ENCODE measurements at places on chromosomes 2 and 18.
A peak's percentile ranks its signal among the peaks of the same experiment; 100 is the strongest.

GRCh38 chr2:23636426-23636825, 251.4 kb downstream of the KLHL29 start:
- peak; percentile 51 for DNase-seq

- no peak for DNase-seq
Measured at GRCh38 chr2:66255136-66255535, 179.8 kb upstream of the MEIS1 start.

GRCh38 chr2:214139630-214140284, 271.1 kb upstream of the VWC2L start:
- DNase-seq: no peak

DNA sequence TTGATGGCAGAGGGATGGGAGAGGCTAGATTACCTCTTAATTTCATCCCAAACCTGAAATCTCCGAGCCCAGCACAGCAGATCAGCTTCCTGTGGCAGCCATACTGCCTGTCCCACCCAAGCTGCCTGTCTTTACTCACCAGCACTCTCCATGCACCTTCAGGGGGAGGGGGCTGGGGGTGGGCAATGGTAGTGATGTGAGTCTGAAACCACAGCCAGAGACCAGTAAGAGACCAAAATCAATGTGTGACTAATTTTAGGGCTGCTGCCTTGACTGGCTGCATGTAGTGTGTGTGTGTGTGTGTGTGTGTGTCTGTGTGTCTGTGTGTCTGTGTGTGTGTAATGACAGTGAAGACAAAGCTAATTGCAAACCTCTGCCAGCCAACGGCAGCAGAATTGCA, 11.7 kb upstream of the TEX261 start:
- no peak for DNase-seq

- no peak for DNase-seq
Measured at GRCh38 chr2:86157009-86157556, 38.2 kb downstream of the IMMT start.

- no peak for DNase-seq
Measured at GRCh38 chr2:226154610-226155009, 645.0 kb downstream of the IRS1 start.

GRCh38 chr2:196259507-196260481, 88.4 kb upstream of the STK17B start:
- no peak for DNase-seq

GRCh38 chr2:129754421-129754820, 225.0 kb upstream of the RAB6C start:
- no peak for DNase-seq

GRCh38 chr18:74265546-74266098, 26.1 kb downstream of the CYB5A start:
- DNase-seq: no peak

GRCh38 chr18:38923126-38923525, 1357.5 kb upstream of the CELF4 start:
- DNase-seq: no peak

- no peak for DNase-seq
Measured at GRCh38 chr18:40469316-40469715, 1485.7 kb upstream of the PIK3C3 start.

GRCh38 chr2:204842661-204843485, 297.6 kb downstream of the PARD3B start:
- no peak for DNase-seq

GRCh38 chr2:187302116-187302515, 145.9 kb downstream of the CALCRL start:
- no peak for DNase-seq

DNA sequence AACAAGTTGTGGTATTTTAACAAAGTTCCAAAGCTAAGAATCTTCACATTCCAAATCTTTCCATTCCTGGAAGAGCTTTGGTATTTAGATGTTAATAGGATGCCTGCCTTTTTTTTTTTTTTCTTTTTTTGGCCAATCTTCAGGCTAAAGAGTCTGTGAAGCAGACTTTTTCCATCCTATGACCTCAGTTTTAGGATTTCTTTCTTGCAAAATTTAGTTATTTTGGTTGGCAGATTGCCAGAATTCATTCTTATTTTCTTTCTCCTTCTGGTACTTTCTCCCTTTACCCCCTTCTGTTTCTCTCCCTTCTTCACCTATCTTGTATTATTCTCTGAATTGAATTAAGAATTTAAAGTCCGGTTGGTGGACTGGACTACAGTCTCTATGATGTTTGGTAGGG, 217.8 kb upstream of the REV1 start:
- DNase-seq: no peak

DNA sequence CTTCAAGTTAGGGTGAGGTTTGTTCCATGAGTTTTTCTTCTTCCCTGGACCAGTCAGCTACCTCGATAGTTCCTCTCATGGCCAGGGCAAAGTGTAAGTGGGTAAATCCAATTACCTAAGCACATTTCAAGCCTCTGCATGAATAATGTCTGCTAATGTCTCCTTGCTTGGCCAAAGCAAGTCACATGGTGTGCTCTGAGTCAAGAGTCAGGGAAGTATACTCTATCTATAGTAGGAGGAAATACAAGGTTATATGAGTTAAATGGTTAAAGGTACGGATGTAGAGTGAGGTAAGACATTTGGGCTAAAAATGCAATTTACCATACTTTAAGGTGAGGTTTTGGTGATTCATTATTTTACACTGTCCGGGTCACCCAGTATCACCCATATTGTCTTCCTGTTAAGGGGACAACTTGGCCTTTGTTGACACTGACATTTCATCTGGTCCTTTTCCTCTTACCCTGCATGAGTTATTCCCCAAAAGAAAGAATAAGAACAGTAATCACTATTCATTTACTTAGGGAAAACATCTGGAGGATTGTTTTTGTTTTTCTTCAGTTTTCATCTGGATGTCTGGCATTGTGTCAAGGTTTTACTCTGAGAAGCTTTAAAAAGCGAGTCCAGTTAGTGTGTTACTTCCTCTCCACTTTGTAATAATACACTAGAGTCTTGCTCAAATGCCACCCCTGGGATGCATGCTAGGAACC, 405.5 kb downstream of the RND3 start:
- DNase-seq: no peak

GRCh38 chr18:12324991-12325725, 17.1 kb downstream of the TUBB6 start:
- DNase-seq: no peak

DNA sequence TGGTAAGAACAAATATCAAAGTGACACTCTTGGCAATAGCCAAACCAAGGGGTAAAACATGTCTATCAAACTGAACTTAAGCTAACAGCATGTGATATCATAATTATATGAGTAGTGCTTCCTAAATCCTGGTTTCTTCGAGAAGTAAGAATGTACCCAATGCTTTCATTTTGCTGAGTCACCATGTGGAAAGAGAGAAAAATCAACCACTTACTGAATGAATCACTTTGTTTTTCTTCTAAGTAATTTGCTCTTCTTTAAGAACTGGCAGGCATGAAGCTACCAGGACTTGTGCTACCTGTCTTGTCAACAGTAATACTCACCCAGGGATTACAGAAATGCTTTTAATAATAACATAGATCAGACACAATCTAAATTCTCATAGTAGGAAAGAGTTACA, 19.0 kb upstream of the DUSP19 start:
- no peak for DNase-seq

GRCh38 chr2:224909885-224910573, 132.2 kb downstream of the DOCK10 start:
- DNase-seq: no peak

DNA sequence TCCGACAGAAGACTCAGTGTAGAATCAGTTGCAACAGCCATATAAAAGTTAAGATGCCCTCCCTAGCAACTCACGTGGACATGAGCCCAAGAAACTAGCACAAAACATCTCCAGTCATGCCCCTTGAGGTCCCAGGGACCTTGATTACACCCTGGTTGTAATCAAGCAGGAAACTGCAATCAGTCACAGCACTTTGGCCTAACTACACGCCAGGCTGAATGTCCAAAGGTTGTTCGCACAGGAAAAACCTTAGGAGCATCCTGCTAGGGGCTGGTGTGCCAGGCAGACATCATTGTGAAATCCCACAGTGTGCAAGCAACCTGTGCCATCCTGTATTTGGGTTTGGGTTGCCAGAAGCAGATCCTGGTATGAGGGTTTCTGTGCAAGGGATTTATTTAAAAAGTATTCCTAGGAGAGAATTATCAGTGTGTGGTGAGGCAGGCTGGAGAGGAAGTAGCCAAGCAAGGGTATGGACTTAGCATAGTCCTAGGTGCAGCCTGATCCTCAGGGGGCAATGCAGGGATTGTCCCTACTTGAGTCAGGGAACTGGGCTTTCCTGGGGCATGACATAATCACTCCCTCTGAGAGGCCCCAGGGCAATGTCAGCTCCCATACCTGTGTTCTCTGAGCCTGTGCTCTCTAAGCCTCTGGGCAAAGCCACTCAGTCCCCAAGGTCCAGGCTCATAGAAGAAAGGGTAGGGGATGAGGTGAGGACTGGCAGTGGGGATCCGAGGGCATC, 17.8 kb upstream of the SULT1C2 start:
- no peak for DNase-seq

GRCh38 chr2:120436460-120436739, 90.5 kb downstream of the INHBB start:
- DNase-seq: no peak

DNA sequence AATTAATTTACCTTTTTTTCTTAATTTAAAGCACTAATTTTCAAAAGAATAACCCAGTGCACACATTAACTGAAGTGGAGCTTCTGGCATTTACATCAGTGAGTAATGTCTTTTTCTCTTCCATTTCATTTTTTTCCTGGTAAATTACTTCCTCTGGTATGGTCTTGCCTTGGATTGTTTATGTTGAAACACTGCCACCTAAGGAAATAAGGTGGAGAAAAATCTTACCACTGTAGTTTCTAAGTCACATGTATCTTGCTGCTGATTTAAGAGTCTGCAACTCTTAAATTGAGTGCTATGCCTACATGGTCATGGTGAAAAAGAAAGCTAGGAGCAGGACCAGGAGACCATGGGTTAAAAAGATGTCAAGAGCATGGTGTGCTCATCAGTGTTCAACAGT, 51.0 kb downstream of the TTC27 start:
- no peak for DNase-seq

DNA sequence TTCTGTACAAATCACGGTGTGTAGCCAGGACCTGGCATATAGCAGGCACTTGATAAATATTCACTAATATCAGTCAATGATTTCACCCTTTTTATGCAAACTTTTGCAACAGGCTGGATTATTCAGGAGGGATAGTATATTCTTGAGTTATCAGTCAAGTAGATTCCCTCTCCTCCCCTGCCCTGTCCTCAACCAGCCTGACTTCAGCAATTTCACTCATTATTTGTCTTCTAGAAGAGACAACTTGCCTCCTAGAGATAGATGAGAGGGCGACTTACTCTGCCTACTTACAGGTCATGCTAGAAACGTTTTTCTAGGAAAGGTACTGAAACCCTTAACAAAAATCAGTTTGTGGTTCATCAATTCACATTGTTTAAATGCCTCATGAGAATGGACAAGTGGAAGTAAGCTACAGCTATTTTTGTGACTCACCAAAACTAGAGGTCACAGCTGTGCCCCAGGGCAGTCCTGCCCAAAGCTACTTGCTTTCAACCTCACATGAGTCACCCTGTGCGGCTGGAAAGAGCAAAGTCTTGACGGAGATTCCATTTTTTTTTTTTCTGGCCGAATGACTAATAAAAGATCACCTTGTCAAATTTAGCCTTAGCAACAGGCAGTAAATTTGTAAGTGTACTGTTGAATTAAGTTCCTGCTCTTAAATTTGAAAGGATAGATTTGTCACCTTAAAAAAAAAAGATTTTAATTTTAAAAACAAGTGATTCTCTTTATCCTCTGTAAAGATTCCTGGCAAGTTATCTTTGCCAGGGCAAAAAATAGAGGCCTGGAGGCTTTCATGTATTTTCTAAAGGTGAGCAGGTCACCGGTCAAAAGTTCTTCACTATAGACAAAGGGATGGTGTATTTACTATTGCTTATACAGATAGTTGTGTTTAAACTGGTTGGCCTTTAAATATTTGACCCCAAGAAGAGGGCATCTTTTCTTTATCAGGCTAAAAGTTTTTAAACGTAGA, 109.0 kb upstream of the SLC35G4 start:
- no peak for DNase-seq

DNA sequence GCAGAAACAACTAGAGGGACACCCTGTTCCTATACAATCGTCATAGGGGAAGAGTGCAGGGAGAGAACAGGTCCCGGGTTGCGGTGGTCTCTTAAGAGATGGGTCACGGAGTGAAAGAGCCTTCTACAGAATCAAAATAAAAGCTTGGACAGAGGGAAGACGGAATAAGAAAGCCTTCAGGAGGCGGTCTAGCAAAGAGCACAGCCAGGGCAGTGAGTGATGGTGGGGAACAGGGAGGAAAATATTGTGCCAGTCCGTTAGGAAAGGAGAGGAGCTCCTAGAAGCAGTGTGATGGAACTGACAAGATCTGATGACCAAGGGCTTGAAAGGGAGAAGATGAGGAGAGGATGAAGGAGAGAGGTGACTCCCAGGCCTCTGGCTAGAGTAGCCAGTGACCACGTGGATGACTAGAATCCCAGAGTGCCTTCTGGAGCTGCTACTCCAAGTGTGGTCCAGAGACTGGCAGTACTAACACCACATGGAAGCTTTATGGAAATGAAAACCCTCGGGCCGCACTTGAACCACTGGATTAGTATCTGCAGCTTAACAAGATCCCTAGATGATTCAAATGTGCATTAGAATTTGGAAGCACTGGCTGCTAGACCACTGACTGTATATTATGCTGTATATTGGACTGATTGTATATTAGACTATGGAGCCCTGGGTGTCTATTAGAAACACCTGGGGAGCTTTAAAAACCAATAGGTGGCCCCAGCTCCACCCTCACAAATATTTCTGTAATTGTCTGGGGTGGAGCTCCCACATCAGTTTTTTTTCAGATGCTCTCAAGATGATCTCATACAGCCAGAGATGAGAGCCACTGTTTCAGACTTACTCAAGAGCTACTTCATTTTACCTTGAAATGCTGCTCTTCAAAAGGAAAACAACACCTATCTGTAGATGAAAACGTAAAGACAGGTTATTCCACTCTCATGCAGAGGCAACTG, 1.1 kb upstream of the EVA1A start:
- DNase-seq: no peak

DNA sequence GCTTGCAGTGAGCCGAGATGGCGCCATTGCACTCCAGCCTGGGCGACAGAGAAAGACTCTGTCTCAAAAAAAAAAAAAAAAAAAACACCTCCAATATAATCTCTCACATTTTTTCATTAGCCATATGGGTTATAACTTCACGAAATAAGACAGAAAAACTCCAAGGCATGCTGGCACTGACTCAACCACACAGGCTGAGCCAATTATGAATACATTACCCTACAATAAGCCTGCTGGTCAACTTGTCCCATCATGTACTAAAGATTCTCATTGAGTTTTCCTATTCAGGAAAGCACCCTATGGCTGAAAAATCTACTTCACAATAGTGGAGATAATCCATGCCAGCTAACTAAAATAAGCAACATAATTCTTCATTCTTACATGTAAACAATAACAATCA, 12.8 kb upstream of the MAP3K20 start:
- DNase-seq: no peak

DNA sequence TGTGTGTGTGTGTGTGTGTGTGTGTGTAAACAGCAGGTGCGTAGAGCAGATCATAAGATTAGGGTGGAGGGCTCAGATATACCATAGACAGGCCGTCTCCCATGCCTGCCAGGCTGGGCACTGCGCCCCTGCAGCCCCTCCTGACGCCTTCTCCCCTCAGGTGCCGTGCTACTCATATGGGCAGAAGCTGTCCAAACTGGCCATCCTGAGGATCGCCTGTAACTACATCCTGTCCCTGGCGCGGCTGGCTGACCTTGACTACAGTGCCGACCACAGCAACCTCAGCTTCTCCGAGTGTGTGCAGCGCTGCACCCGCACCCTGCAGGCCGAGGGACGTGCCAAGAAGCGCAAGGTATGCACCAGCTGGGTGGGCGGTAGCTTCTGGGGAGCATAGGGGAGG, 10.0 kb downstream of the ATOH8 start:
- DNase-seq: peak; percentile 57

GRCh38 chr2:219525533-219526232, 11.4 kb downstream of the ASIC4 start:
- peak; percentile 76 for DNase-seq

Data from D341Med (cell line).